Stimulated activated CD8-positive, alpha-beta memory T cell treated with anti-CD3 and anti-CD28 coated beads, Interleukin-7, amount 100 ng/mL, for 1 hour (primary cell): ENCODE measurements at places on chromosomes 2 and 18.

DNA sequence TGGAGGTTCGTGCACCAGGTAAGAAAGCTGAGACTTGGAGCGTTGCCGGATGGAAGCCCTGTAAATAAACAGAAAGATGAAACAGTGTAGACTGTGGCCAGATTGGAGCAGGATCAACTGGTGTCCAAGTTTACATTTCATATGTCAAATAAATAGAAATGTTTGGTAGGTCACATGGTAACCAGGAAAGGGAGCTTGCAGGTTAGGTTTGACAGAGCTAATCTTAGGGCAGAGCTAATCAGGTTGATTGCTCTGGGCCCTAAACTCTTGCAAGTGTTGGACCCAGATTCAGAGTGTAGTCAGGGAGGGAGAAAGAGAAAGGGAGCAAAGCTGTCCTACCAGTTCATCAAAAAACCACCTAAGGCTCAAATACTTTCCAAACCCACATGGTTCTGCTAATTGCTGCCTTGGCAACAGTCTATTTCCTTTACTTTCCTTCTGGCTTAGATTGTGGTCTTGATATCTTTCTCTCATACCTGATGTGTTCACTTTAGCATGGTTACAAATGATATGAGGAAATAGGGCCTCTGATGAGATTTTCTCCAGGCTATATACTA is 63.2 kb downstream of the G6PC2 start:
- DNase-seq: no peak

DNA sequence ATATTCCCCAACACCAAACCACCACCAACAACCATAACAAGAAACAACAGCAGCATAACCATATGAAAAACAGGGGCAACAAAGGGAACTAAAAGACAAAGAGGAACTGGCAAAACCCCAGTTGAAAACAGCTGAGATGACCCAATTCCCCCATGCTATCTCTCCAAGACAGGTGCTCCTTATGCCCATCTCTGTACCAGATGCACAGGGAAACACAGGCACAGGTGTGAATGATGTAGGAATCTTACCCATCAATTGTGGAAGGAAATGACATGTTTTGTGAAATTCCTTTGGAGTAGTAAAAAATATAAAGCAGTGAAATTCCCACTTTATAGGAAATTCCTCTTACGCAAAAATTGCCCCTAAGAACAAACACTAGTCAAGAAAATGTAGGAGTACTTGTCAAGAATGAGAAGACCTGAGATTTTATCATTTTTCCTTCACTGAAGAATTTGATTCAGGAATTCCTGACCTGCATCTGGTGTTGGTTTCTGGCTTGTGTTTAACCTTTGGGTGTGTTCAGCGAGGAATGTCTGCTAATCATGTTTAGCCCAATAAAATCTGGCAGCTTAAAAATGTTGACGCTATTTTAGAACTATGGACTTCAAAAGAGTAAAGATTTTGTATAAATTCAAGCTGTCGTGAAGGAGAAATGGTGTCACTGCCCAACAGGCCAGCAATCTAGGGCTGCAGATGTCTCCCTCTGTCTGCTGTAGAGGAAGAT is 67.7 kb upstream of the ARHGAP28 start:
- DNase-seq: no peak

DNA sequence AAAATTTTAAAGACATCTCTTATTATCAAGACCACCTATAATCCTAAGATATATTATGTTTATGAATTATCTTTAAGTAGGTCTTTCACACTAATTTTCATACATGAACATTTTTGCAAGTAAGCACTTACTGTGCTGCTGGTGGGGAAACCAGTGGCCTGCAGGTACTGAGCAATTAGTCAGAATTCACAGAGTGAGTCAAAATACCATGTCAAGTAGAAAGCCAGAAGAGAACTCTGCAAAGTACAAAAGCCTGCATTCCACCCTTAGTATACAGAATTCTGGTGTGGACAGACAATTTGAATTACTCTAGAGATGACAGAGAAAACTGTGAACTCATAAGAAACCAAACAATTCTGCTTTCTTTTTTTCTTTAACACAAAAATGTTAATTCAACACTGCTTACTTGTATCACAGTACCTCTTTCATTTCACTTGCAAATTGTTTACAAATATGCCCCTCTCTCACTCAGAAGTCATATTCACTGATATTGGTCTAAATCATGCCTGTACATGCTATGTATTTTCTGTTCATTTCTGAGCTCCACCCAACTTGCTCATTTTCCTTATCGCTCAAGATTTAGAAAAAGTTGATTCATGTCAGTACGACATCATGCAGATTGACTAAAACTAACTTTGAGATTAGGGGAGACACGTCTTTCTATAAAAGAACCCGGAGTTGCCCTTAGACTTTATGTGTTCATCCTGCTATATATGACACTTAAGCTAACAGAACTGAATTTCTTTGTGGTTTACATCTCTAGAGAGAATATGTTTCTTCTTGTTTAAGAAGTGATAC is 182.9 kb downstream of the IKZF2 start:
- no peak for DNase-seq

GRCh38 chr2:102483086-102483485 is 10.1 kb downstream of the SLC9A4 start:
- no peak for DNase-seq

GRCh38 chr18:5417342-5417741 is 121.8 kb upstream of the ZBTB14 start:
- no peak for DNase-seq

DNA sequence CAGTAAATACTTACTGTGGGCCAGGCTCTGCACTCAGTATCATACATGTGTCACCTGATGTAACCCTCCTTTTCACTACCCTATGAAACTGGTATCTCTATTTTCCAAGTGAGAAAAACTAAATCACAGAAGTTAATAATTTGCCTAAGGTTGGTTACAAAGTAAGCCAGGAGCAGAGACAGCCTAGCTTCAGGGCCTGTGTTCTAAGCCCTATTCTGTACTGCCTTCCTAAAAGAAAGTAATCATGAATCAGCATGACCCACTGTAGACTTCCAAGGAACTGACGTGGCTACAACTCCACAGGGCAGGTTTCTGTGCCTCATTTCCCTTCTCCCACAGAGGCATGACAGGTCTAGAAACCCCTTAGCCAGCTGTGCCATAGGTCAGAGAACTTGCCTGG is 14.3 kb downstream of the ZNF142 start:
- DNase-seq: no peak

- DNase-seq: no peak
These were observed 226.3 kb downstream of the MREG start for GRCh38 chr2:215787025-215787424.

- no peak for DNase-seq
These were observed 25.7 kb downstream of the MEX3C start for GRCh38 chr18:51171625-51172259.

DNA sequence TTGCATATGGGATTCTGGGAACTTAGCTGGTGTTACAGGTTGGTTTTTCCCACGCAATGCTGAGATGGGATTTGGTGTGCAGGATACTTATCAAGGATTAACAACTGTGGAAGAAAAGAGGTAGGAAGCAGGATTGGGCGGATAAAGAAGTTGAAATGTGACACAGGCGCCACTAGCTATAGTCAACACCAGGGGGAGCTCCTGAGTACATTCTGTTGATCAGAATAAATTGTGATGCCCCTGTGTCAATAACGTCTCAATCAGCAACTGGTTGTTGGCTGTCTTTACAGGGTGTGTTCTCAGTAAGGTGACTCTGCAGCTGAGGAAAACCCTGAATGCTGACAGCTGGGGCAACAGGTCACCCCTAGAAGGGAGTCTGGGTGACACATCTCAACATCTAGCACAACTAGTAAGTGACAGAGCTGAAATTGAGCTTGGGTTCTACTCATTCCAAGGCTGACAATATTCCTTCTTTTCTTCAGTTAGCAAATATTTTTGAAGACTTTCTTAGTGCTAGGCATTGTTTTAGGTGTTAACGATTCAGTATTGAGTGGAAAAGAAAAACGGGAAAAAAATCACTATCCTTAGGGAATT is 143.0 kb downstream of the ARL6IP6 start:
- no peak for DNase-seq

- no peak for DNase-seq
These were observed 35.8 kb upstream of the ZFP36L2 start for GRCh38 chr2:43262239-43262638.

GRCh38 chr2:225113371-225114015 is 71.2 kb upstream of the DOCK10 start:
- DNase-seq: no peak
